ENCODE measurements at places on chromosomes 7 and 10. TPM values are rescaled to one million over a fixed set of nuclear protein-coding genes. Genes with fewer than 3 reads are reported as not detected.

- no peak for DNase-seq
Observed at GRCh38 chr10:75736889-75737579, 305.6 kb downstream of the LRMDA start.

DNA sequence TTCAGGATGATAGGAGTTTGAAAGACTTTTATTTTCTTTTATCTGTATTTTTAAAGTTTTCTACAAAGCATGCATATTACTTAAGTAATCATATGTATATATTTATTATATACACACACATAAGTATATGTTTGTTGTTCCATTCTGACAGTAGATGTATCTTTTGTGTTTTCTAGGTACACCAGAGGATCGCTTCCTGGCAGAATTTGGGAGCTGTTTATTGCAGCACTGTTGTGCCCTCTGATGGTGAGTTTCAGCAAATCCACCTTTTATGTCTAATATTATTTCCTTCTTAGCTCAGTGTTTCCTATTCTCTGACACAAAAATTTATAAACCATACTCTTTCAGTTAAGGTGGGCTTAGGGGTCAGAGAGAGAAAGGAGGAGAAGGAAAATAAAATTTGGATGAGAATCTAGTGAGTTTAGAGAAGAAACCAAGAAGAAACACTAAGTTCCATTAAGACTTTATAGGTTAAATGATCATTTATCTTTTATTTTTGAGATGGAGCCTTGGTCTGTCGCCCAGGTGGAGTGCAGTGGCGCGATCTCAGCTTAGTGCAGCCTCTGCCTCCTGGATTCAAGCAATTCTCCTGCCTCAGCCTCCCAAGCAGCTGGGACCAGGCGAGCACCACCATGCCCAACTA is 59.2 kb upstream of the OIT3 start:
- DNase-seq = peak; percentile 83

DNA sequence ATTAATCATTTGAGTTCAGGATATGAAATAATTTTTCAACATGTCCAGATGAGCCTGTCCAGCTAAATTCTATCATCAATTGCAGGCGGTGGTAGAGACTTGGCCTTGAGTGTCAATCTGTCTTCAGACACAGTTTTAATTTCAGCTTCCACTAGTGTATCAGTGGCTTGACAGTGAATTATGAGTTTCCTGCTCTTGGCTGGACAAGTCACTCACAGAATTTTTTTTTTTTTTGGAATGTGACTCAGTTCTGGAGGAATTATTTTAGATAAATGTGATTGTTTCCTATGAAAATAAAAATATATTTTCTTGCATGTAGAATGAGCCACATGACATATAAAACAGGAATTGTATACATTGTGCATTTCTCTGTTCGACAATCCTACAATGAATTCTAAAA is 319.9 kb upstream of the AKR1E2 start:
- no peak for DNase-seq

DNA sequence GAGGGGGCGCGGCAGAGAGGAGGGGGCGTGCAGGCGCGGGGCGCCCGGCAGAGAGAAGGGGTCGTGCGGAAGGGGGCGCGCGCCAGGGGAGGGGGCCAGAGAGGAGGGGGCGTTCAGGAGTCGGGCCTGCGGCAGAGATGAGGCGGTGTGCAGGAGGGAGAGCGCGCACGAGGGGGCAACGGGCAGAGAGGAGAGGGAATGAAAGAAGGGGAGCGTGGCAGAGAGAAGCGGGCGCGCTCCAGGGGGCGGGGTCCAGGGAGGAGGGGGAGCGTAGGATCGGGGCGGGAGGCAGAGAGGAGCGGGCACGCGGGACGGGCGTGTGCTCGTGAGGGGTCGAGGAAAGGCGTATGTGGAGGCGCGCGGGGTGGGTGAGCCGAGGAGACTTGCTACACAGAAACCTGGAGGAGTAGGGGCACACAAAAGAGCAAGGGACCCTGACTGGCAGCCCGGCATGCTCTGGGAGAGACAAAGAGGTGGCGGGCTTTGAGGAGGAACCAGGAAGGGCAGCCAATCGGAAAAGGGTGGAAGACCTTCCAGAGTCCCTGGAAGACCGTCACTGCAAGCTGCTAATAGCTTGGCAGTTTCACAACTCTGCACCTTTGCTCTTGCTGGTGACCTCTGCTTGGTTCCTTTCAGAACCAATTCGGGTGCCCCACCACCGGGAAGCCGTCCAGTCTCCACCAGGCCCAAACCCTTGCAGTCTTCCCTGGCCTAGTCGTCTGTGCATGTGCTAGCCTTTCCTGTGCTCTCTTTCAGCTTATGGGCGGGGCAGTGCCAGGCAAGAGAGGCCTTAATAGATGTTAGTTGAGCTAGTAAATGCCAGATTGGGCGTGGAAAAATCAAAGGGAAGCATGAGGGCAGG is 639 bp downstream of the DYDC2 start:
- DNase-seq = no peak

DNA sequence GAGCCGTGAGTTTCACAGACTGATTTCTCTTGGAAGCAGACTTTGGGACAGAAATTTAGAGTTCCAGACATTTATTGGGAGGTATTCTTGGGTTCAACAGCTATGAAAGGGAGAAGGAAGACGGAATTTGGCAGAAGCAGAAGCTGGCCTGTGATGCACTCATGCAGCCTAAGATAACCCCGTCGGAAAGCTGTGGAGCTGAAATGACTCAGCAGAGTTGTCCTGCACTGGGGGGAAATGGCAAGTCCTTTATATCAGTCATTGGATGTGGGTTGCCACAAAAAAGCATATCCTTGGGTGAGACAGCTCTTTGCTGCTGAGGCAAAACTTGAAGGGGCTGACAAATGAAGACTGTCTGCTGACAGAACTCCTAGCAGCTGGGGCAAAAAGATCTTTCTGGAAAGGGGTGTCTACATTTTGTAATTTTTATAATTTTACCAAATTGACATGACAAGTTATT is 11.5 kb upstream of the MICU1 start:
- peak; percentile 26 for DNase-seq

GRCh38 chr7:32293833-32294232 is 196.3 kb downstream of the LSM5 start:
- no peak for DNase-seq

GRCh38 chr10:79449181-79450146 is 4.0 kb upstream of the ZCCHC24 start:
- DNase-seq = no peak

GRCh38 chr7:121401896-121402295 is 5.8 kb upstream of the FAM3C start:
- peak; percentile 20 for DNase-seq

- DNase-seq = no peak
Observed at GRCh38 chr10:105170521-105170920, 529.4 kb downstream of the SORCS3 start.

GRCh38 chr10:21810582-21811244 is 192.8 kb downstream of the DNAJC1 start:
- DNase-seq = no peak

- no peak for DNase-seq
Observed at GRCh38 chr10:51139176-51139575, 64.9 kb downstream of the PRKG1 start.

GRCh38 chr7:13778967-13779366 is 210.5 kb downstream of the ETV1 start:
- no peak for DNase-seq

DNA sequence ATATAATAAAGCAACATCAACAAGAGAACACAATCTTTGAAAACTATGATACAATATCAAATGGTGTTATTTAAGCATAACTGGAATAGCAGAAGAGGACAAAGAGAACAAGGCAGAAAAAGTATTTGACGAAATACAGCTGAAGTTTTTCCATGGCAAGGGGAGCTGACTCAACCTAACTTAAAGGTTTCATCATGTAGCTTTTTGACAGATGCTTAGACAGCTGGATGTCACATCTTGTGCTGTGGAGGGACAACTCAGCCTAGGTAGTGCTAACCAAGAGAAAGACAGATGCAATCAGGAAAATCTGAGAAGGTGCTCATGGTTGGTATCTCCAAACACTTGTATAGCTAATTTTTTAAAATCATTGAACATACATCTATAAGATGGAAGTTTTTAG is 208.2 kb downstream of the TFEC start:
- no peak for DNase-seq

DNA sequence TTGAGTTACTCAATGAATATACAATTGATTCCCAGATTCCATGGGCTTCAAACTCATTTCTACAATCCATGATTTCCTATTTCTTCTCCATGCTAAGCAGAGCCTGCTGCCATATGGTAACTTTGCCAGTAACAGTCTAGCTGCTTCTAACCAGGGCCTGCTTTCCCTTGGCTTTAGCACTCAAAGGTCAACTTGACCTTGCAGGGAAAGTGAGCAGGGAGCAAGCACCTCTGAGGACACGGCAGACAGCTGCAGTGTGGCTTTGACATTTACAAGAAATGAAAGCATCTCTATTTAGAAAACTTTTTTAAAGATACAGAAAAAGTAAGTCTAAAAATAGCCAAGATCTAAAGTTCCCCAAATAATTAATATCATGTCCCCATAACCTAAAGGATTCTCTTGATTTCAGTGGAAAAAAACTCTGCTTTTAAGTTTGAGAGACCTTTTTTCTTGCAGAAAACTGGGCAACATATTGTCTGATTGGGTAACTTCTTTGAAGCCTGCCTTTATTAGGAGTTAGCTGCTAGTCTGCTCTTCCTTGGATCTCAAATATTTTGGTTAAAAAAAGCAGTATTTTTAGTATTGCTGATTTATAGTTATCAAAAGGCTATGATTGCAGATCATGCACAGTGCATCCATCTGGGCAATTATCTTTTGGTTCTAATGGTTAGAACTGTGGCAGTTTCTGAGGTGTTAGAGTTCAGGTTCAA is 257.9 kb downstream of the AHR start:
- no peak for DNase-seq

DNA sequence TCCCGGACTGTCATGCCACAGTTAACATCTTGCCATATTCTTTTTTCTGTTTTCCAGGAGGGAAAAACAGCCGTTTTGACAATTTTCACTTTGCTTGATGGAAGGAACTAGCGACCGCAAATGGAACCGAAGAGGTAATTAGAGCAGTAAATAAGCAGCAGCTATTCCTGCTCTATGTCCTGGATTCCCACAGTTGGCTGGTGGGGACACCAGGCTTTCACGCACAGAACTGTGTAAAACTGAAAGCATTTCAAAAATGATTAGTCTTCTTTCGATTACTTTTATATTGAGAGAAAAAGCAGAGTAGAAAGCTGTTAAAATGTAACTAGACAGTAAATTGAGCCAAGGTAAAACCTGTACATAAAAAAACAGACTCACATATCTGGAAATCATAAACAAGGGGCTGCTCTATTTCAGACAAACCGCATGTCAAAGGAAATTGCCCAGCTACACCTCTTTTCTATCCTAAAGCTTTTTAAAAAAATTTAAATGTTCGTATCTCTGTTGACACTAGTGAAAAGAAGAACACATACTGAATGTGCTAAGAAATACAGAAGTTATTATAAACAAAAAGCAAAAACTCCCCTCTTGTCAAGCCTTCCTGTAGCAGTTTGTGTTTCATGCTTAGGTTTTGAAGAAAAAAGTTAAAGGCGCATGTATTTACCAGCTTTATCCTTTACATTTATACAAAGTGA is 93.4 kb downstream of the RNF216 start:
- DNase-seq = no peak

DNA sequence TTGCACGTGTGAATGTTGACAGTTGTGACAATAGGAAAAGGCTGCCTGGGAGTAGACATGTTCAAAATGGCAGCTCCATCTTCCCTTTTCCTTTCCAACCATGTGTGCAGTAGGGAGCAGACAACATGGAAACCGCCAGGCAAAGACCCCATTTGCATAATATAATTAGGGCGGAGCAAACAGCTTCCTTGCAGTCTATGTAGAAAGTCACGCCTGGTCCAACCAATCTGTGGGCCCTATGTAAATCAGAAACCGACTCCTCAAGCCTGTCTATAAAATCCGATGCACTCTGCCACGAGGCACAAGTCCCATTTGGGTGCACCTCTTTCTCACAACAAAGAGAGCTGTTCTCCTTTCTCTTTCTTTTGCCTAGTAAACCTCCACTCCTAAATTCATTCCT is 19.6 kb downstream of the NEBL start:
- no peak for DNase-seq

DNA sequence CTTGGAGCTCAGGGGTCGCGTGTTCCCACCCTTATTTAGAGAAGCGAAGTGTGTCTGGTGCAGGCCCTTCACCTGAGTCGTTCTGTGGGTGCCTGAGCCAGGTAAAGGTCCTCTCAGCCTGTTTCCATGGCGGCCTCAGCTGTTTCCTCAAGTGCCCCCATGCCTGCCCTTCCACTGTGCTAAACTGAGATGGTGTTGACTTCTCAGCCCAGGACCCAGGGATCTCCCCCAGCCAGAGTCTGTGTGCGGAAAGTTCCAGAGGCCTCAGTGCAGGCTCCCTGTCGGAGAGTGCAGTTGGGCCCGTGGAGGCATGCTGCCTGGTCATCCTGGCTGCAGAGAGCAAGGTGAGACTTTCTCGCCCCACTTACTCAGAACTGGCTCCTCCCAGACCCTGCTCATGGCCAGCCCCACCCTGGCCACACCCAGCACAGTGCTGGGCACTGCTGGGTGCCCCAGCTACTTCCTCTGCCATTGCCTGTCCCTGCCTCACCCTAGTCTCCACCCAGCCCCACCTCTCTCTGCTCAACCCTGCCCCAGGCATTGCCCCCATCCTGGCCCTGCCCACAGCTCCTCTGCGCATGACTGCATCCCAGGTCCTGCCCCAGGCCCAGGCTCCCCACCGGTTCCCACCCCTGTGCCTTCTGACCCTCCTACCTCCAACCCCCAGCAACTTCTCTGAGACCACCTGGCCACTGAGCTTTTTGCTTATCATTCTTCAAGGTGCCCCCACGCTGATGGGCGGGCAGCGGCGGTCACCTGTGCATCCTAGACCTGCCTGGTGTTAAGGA is 20.3 kb downstream of the NACAD start:
- DNase-seq = no peak

DNA sequence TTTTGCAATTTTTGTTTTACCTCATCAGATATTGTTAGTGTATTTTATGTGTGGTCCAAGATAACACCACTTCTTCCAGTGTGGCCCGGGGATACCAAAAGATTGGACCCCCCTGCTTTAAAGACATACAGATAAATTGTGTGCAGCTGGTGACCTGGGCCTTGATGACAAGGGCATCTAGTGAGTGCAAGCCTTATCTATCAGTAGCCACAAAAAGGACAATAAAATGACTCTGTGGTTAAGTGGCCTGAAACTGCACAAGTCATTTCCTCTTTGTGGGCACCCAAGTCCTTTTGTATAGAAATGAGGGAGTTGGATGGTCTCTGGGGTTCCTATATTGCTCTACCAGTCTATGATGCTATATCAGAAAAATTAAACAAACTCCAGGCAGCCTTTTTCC is 98.1 kb downstream of the PARD3 start:
- DNase-seq = no peak

DNA sequence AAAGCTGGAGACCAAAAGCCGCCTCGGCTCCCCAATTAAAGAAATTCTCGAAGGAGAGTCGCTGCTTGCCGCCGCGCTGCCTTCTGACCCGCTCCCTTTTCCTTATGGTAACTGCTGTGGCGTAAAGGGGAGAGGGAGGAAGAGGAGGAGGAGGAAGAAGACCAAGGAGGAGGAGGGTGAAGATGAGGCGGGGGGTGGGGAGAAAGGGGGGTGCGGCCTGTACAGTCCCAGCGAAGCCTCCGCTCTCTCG is 388 bp downstream of the CNOT4 start:
- DNase-seq = no peak

GRCh38 chr7:131556909-131557651 is 652 bp upstream of the PODXL start:
- DNase-seq = no peak

Gene VSTM2A
- polyA plus RNA-seq = not detected

Gene BICC1
- polyA plus RNA-seq = 23.6 TPM

Gene ABHD11
- 9.4 TPM for polyA plus RNA-seq

Gene WIPF3
- 18.7 TPM for polyA plus RNA-seq

Gene CYP2W1
- polyA plus RNA-seq = 0.28 TPM

Gene TMEM229A
- not detected for polyA plus RNA-seq

Gene NUTM2A
- 2.5 TPM for polyA plus RNA-seq

Gene WAPL
- 29.5 TPM for polyA plus RNA-seq

Gene KCNIP2
- 2.8 TPM for polyA plus RNA-seq
